Type B pancreatic cell (in vitro differentiated cells): ENCODE measurements at places on chromosomes 3 and 15. TPM values are rescaled to one million over a fixed set of nuclear protein-coding genes. Genes with fewer than 3 reads are reported as not detected.

DNA sequence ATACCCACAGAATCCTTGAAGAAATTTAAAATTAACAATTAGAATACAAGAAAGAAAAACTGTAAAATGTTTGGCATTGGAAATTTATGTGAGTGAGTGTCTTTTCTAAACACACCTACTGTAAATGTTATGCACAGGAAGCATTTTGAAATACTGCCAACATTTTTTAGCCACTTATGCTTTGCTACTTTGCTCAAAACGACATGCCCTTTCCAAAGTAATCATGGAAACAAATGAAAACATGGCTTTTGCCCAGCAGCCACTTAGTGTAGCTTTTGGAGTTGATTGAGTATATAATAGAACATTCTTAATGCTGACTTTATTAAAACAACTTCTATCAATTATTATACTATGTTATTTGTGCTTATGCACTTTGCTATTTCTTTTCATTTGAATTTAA lies 823.0 kb downstream of the CADM2 start:
- DNase-seq = no peak

- DNase-seq = no peak
Measured at GRCh38 chr3:32105291-32106131, 909 bp upstream of the GPD1L start.

Gene SPG21
- 77.0 and 80.7 TPM in 2 replicates for total RNA-seq

- DNase-seq = no peak
Measured at GRCh38 chr3:114379266-114379665, 85.4 kb downstream of the TIGIT start.

- DNase-seq = no peak
Measured at GRCh38 chr3:193230610-193231009, 10.4 kb upstream of the PLAAT1 start.

DNA sequence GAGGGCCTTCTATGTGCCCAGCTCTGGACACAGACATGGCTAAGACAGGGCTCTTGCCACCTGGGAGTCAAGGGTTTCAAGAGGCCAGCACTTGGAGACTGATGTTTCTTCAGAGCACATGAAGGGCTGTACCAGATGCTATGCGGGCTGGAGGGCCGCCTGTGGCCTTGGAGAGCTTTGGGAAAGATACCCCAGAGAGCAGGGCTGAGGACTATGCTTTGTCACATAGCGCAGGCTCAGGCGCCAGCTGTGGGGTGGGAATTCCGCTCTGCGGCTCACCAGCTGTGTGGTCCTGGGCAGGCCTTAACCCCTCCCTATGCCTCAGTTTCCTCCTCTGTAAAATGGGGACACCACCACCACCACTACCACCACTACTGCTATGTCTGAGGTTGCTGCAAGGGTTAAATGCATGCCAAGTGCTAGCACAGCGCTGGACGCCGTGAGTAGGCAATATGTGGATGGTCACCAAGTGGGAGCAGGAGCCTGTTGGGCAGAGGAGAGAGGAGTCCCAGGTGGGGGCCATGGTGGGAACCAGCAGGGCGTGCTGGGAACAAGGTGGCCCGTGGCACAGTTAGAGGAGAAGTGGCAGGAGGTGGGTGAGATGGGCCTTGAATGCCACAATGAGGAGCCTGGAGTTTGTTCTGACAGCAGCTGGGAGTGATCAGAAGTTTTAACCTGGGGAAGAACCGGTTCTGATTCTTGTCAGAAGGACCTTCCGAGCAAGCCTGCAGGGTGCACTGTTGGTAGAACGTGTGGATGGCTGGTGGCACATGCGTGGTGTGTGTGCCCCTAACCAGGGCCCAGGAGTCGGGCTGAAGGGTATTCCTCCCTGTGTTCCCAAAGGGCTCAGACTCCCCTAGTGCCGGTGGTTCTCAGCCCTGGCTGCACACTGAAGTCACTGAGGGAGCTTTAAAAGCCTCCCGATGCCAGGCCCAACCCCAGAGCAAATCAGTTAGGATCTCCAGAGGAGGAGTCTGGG lies 41.7 kb downstream of the FEM1B start:
- DNase-seq = no peak

Gene ARGFX
- total RNA-seq = not detected in 2 replicates

Gene SLC41A3
- 53.6 and 56.4 TPM in 2 replicates for total RNA-seq

DNA sequence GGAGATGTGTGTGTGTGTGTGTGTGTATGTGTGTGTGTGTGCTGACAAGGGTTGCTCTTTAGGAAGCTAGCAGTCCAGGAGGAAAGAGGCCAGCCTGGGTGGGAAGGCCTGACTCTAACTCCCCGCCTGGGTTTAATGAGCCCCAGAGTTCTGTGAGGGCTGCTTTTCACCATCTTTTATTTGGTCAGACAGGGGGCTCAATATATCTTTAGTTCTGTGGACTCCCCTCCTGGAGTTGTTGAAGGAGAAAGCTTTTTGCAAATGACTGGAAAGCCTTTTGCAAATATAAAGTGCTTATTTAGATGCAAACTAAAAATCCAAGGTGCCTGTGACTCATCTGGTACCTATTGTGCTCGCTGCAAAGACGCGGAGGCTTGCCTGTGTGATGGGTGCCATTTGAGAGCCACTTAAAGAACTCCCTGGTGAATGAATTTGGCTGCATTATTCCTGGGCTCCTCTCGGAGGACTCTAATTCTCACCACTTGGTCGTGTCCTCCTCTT lies 24.5 kb downstream of the DRD3 start:
- DNase-seq = no peak

Gene ATP13A5
- total RNA-seq = not detected in 2 replicates

DNA sequence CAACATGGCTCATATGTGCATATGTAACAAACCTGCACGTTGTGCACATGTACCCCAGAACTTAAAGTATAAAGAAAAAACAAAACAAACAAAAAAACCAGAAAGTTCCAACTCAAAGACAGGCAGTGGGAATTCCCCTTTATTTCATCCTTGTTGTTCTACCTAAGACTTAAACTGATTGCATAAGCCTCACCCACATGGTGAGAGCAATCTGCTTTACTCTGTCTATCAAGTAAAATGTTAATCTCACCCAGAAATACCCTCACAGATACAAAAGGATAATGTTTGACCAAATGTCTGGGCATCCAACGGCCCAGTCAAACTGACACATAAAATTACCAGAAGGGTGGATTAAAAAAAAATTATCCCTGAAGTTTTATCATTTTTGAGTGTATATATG lies 190.9 kb upstream of the PLSCR5 start:
- DNase-seq = no peak

DNA sequence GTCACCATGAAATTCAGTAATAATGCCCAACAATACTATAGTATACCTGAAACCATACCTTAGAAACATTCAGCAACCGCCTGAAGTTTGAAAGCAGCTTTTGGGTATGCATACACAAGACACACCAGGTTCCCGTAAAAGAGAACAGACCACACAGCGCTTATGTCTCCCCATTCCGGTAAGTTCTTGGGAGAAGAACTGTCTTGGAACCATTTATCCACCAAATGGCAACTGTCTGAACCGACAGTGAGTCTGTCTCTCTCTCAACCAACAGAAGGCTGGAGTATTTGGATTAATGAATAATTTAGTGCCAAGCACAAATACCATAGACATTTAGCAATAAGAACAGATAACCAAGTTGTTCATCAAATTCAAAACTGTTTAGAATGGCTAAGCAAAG lies 7.6 kb downstream of the RGMA start:
- no peak for DNase-seq

Gene HHLA2
- 2.3 and 3.9 TPM in 2 replicates for total RNA-seq
